ENCODE measurements at places on chromosomes 7 and 10.

DNA sequence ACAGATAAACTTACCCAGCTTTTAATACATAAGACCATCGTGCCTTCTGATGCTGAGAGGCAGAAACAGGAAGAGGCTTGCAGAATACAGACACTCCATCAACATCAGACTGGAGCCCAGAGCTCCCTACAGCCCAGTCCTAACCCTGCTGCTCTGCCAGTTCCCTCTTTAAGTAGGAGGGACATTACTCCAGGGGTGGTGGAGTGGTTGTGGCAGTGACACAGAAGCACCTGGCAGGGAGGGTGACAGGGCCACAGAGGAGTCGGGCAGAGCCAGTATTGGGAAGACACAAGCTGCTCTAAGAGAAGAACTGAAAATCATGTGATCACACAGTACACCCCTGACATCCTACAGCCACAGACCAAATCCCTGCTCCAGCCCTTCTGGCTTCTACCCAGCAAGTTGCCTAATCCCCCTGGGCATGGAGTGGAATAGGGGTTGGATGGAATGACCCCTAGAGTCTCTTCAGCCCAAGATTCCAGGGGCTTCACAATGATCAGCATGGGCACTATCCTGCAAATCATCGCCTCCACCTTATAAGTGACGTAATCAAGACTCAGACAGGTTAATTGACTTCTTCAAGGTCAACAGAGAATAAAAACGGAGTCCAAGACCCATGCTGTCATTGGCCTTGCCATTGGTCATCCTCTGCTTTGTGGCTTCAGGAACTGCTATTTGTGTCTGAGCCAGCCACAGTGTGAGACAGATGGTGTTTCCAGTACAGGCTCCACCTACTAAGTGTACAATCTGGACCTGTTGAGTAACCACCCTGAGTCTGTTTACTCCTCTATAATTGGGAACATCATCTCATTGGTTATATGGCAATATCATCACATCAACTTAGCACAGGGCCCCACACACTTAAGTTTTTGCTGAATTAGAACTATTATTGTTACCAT lies 61.1 kb upstream of the ZMIZ1 start:
- peak; percentile 23 for DNase-seq

- DNase-seq: peak; percentile 92
Measured at GRCh38 chr7:56092789-56093531, at the start of gene PHKG1. Gene PHKG1, minus strand, starts transcription at chr7:56092952. Its CDS starts 4,011 bp downstream, at chr7:56088941.

DNA sequence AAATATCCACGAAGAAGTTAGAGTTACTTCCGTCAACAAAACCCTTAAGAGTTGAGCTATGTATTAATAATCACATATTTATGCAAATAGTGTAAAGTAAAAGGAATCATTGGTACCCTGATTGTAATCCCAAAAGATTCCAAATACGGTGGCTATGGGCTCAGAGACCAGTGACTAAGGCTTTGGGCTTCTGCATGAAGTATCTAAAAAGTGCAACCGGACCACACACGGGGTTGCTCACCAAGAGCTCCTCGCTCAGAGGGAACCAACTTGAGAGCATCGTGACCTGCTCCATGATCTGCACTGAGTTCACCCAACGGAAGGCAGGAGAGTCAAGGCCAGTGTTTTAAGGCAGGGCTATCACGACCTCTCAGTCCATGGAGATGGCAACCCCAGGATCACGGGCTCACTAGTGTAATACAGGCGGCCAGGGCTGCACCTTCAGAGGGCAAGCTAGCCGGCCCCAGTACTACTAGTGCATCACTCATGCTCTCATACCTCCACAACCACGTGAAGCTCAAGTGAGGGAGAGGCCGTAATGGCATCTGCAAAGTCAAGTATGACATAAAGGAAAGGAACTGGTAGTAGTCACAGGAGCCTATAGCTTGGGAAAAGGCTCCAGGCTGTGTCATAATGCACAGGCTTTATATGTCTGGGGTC lies 77.1 kb upstream of the CAMK2B start:
- DNase-seq: no peak

- no peak for DNase-seq
Measured at GRCh38 chr10:61452151-61452651, 980 bp downstream of the TMEM26 start.

DNA sequence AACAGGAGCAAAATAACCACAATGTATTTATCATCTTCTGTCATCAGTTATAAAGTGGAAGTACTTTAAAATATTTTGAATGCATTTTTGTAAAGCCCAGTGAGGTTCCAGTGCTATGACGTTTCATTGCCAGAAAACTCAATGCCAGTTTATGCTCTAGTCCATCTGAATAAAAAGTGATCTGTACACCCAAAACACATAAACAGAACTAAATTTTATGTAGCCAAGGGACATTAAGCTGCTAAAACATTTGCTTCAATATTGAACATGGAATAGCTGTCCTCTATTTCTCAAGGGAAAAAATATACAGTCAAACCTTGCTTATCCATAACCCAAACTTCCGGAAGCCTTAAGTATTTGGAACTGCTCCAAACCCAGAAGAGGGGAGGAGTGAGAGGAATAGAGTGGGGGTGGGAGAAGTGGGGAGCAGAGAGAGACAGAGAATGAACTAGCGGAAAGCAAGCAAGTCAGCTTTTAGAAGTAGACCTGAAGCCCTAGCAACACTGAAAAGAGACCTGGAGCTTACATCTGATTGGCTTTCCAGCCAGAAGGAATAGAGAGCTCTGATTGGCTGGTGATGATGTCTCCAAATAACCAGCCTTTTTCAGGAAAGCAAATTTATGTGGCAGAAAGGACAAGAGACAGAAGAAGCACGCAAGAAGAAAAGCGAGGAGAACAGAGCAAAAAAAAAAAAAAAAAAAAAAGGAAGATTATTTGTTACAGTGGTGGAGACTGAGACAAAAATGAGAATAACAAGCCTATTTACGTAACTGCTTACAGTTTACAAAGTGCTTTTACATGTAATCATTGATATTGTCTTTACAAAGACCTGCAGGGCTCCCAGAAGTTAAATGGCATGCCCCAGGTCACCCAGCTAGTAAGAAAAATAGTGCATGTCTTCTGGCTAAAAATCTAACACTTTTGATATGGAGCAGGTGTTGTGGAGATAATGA lies 196.0 kb downstream of the RNLS start:
- DNase-seq: peak; percentile 59

GRCh38 chr10:108632144-108632543 lies 1291.2 kb downstream of the XPNPEP1 start:
- DNase-seq: no peak

- DNase-seq: peak; percentile 47
Measured at GRCh38 chr7:22832401-22832800, 9.8 kb upstream of the TOMM7 start.

- DNase-seq: peak; percentile 35
Measured at GRCh38 chr10:94069884-94070283, 76.2 kb downstream of the PLCE1 start.

DNA sequence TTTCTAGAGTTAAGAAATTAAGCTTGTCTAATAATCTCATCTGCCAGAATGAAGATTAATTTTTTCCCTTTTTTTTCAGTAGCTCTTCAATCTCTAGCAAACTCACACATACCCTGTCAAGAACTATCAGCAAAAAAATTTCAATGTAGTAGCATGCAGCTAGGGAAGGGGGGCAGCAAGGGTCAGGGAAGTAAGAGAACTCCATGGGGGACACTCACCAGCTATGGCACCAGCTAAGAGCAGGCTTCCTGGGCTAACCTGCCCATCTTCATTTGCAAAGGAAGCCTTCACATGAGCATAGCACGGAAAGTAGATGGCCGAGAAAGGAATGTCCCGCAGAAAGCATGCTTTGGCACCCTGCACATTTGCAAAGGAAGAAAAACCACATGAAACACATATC lies 190.4 kb downstream of the SLC25A13 start:
- no peak for DNase-seq

DNA sequence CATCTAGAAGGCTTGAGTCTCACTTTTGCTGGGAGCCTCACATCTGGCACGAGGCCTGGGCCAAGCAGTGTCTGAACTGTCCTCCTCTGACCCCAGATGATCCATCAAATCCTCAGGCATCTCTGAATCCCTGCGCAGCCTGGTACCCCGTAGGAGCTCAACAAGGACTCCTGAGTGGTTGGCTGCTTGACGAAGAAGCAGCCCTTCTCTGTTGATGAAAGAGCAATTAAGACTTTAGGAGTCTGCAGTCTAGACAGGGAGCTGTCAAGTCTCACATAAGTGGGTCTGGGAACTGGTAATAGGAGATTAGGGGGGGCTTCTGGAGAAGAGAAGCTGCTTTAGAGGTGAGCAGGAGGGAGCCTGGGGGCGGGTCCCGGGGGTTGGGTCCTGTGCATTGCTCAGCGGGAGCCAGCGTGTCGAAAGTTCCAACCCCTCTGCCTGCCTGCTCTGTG lies 326.0 kb downstream of the RPS24 start:
- DNase-seq: no peak

DNA sequence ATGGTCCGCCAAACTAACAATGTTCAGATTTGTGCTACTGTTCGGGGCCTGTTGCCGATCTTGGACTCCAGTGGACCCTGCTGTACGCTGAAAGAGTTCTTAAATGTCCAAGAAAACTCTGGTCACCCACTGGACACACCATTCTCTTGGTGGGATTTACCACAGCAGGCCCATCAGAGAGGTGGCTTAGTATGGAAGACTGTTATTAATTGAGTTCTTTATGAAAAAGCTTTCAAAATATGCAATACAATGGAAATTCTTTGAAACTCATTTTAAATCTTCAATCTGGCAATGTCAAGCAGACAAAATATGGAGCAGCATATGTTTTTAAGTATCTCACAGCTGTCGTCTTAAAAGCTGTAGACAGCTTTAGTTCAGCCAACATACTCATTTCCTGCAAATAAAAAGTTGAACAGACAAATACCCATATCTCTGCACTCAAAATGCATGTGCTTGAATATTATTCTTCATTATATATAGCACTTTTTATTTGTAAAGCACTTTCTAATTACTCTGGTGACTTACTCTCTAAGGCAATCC lies 37.4 kb upstream of the GRM8 start:
- DNase-seq: no peak

DNA sequence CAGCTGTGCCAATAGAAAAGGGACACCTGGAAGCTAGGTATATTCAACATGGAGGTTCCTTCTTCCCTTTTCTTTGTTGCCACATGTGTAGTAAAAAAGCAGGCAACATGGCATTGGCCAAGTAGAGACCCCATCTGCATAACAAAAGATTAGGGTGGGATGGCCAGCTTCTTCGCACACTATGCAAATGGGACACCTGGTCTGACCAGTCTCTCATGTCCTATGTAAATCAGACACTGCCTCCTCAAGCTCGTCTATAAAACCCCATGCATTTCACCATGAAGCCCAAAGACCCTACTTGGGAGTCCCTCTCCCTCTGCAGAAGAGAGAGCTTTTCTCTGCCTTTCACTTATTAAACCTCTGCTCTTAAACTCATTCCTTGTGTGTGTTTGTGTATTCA lies 53.9 kb downstream of the MYL10 start:
- no peak for DNase-seq

- DNase-seq: no peak
Measured at GRCh38 chr7:39560408-39560807, 5.8 kb upstream of the YAE1 start.

- DNase-seq: no peak
Measured at GRCh38 chr10:70738006-70738760, 47.0 kb downstream of the TBATA start.

- no peak for DNase-seq
Measured at GRCh38 chr7:13028825-13029099, 341.3 kb downstream of the ARL4A start.

DNA sequence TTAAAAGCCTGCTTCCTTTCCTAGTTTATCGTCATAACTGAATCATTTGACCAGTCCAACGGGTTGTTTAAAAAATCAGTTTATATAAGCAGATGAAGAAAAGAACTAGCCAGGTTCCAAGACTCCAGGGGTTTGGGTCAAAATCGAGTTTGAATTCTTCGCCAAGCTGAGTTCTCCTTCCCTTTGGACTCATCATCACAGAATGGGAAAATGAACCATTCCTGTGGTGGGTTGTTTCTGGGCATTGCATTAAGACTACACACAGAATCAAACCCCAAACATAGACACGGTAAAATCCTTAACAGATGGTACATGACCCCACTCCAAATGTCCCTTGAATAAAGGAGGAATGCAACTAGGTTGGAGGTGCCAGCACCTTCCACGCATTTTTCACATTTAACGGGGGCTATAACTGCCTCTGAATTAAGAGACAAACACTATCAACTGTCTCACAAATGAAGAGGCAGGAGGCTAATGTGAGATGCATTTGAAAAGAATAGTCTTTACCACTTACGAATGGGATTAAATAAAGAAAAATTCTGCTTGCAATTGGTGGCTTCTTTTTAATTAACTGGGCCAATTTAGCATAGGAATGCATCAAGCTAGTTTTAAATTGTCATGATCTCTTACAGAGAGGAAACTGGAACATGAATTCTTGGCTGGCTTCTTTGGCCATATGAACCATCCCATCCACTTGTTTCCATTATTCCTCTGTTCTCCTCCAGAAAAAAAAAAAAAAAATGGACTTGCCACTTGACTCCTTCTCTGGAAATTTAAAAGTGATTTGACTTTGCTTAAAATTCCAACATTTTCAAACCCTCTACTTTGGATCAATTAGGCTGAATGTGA lies 61.1 kb downstream of the CHST15 start:
- no peak for DNase-seq

GRCh38 chr10:91009121-91009520 lies 88.2 kb upstream of the ANKRD1 start:
- no peak for DNase-seq

- DNase-seq: no peak
Measured at GRCh38 chr10:127904311-127905000, 2.4 kb upstream of the PTPRE start.

DNA sequence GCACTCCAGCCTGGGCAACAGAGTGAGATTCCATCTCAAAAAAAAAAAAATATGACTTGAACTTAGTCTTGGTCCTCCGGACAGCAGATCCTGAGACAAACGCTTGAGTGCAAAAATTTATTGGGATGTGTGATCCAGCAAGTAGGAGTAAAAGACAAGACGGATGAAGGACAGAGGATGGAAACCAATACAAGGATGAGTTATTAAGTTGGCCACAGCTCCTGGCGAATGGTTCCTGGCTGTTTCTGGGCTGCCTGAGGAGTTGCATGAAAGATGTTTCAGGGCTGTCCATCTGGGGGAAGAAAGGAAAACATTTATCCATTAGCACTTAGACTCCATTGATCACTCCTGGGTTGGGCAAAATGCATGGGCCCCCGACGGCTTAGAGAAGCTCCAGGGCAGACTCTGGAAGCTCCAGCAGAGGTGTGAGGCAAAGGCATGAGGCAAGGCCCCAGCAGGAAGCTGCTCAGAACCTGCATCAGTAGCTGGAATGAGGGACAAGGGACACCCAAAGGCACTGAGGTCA lies 98.3 kb upstream of the ZNF438 start:
- DNase-seq: no peak

GRCh38 chr10:6843481-6843881 lies 263.4 kb upstream of the PRKCQ start:
- no peak for DNase-seq

DNA sequence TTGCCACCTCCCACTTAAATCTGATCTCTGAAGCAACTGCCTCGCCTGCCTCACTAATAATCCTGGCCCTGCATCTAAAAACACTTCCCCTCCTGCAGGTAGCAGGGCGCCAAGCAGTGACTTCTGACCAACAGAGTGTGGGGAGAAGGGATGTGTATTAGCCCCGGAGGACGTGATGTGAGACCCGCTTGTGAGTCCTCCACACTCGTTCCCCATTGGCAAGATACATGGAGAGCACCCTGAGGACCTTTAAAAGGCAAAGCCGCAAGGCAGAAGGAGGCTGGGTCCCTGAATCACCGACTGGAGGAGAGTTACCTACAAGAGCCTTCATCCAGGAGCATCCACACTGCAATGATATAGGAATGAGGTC lies 6.1 kb upstream of the PILRA start:
- DNase-seq: no peak

- no peak for DNase-seq
Measured at GRCh38 chr10:17438583-17438982, 15.8 kb downstream of the ST8SIA6 start.

GRCh38 chr10:67771200-67771599 lies 66.8 kb downstream of the DNAJC12 start:
- no peak for DNase-seq
